ENCODE measurements at places on chromosomes 4 and X.

DNA sequence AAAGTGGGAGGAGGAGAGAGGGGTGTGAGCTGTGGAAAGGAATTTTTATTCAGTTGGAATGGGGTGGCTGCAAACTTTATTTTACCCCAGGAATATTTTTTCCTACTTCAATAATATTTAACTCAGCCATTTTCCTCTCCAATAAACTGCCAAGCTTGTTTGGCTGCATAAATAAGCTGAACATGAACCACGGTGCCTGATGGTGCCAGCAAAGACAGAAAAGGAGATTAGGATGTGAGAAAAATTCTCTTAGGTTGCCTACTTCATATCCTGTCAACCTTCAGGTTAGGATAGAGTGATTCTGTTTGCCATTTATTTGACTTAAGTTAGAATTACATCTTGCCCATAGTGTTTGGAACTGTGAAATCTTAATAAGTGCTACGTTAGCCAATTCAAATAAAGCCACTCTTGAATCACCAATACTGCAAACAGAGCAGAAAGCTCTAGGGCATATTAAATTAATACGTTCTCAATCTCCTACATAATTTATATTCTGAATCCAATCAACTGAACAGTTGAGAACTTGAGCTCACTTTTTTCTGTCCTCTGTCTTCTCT lies 195.1 kb downstream of the ARHGAP24 start:
- DNase-seq: no peak

GRCh38 chr4:137956256-137956655 lies 285.9 kb downstream of the SLC7A11 start:
- DNase-seq: no peak

GRCh38 chrX:6813836-6814370 lies 279.0 kb upstream of the VCX3A start:
- DNase-seq: no peak

DNA sequence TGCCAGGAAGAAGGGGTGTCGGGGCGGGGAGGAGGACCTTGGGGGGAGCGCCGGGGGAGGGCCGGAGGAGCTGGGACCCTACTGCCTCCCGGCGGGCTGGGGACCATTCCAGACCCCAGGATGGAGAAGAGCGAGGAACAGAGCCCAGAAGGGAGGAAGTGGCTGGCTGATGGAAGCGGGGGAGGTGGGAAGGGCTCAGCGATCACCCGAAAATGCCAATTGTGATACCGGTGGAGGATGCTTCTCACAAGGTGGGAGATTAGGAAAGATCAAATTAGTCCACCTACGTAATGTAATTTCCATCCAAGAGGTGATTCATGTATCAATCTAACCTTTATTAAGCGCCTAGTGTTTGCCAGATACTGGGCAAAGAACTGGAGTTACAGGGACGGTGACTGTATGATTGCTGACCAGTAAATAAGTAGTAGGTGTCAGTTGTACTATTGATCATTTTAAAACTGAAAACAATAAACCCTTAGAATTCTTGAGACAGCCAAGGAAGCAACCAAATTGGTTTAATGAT lies 452 bp upstream of the RAI2 start:
- DNase-seq: no peak

GRCh38 chr4:106268786-106269185 lies 47.2 kb downstream of the TBCK start:
- DNase-seq: no peak
